Naive B cell (primary cell): ENCODE measurements at places on chromosomes 7 and 10.

- no peak for DNase-seq
Measured at GRCh38 chr7:140989068-140989467, 25.7 kb downstream of the MRPS33 start.

- DNase-seq = peak; percentile 20
Measured at GRCh38 chr10:51010977-51011376, 63.3 kb upstream of the PRKG1 start.

DNA sequence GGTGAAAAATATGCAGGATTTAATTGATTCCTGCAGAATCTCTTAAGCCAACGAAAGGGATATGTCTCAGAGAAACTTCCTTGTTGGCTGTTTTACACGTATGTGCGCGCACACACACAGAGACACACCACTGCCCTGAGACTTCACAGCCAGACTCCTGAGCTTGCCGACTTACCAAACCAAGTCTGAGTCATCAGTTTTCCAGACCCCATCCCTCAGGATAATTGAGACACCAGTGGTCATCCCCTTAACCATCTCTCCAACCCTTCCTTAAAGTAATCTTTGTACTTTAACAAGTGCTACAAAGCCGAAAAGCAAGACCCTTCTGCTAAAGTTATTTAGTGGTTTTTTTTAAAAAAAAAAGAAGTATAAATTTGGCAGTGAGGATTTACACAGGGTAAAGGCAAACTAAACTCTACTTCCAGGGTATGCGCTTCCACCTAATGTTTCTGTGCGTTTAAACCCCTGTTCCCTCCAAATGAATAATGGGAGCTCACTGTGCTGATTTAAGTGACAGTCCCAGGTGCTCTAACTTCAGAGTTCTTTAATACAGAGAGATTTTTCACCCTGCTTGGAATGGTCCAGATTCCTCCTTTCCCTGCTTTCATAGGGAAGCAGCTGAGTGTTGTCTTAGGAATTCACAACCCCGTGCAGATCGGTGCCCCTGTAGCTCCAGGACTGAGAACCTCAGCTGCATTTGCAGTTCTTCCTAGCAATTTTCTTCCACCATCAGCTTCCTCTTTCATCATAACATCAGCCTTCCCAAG, 198.5 kb downstream of the INHBA start:
- no peak for DNase-seq

GRCh38 chr7:2724453-2725177, 36.6 kb downstream of the AMZ1 start:
- no peak for DNase-seq

GRCh38 chr10:132175907-132176581, 10.7 kb upstream of the DPYSL4 start:
- no peak for DNase-seq

GRCh38 chr7:45897042-45897690, 8.9 kb downstream of the IGFBP1 start:
- DNase-seq = no peak

- no peak for DNase-seq
Measured at GRCh38 chr7:155787171-155787851, 25.0 kb downstream of the SHH start.

GRCh38 chr7:17983221-17984062, 43.1 kb upstream of the SNX13 start:
- DNase-seq = no peak

DNA sequence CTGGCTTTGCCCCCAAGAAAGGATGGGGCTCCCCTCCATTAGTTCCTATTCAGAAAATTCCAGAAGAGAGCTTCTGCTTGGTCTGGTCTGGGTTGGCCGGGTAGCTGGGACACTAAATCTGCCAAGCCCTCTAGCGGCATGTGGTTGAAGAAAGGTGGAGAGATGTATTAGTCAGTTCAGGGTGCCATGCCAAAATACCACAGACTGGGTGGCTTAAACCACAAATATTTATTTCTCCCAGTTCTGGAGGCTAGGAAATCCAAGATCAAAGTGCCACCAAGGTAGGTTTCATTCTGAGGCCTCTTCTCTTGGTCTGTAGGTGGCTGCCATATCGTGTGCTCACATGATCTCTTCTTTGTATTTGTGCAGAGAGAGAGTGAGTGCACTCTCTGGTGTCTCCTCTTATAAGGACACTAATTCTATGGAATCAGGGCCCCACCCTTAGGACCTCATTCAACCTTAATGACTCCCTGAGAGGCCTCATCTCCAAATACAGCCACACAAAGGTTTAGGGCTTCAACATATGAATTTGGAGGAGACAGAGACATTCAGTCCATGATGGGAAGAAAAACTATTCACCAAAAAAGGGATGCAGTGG, 38.7 kb upstream of the MTPAP start:
- DNase-seq = no peak

GRCh38 chr7:821688-822087, 10.6 kb upstream of the SUN1 start:
- DNase-seq = no peak

DNA sequence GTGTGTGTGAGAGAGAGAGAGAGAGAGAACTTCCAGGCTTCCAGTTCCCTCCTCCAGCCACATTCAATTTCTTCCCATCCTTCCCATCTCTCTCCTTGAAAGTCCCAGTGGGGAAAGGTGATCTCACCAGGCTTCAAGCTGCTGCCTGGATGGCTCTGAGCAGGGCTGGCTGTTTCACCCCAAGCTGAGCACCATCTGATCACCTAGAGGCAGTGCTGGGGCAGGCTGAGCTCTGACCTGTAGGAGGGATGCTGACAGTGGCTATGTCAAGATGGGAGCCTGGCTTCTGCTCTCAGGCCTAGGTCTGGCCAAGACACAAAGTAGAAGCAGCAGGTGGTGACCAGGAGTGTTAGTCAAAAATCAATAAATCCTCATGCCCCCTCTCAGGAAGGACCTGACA, 370.8 kb downstream of the PLXNA4 start:
- DNase-seq = no peak

DNA sequence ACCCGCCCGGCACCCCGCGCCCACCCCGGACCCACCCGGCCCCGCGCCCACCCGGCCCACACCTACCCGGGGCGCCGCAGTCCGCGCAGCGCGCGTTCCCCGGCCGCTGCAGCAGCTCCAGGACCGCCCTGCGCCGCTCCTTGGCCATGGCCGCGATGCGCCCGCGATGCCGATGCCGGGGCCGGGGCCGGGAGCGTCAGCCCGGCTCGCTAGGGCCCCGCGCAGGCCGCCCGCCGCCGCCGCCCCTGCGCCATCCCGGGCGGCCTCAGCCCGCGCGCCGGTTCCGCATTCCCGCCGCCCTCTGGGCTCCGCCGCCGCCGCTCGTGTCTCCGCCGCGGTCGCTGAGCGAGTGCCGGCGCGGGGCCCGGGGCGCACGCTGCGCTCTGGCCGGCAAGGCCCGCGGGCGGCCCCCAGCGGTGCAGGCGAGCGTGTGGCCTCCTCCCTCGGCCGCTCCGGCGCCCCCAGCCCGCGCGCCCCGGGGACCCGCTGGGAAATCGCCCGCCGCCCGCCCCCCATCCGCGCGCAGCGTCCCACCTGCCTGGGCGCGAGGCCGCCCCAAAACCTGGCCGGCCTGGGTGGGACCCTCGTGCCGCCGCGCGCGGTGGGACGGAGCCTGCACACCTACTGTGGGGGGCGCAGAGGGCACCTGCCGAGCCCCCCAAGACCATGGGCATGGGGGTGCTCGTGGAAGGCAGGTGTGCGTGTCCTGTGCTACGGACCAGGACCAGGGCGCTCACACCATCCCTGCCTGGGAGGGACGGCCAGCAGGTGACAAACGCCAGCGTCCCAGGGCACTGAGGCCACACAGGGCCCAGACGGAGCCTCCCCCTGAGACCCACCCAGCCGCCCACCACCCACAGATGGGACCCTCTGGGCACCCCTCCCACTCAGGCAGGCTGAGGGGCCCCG, at the start of gene ADAP1:
Gene ADAP1 (minus strand): TSS at position 351 of the 909 bp plus-strand sequence. CDS start 203 bp downstream, at position 148.
- DNase-seq = peak; percentile 53

DNA sequence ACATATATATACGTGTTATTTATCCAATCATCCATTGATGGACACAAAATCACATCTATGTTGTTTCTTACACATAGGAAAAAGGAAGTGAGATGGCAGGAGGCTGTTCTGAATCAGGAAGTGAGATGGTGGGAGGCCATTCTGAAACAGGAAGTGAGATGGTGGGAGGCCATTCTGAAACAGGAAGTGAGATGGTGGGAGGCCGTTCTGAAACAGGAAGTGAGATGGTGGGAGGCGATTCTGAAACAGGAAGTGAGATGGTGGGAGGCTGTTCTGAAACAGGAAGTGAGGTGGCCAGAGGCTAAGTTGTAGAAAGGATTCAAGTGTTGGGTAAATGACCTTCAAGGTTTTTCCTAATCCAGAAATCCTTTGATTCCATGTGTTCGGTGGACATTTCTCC, 921.5 kb downstream of the TYW1 start:
- peak; percentile 54 for DNase-seq

DNA sequence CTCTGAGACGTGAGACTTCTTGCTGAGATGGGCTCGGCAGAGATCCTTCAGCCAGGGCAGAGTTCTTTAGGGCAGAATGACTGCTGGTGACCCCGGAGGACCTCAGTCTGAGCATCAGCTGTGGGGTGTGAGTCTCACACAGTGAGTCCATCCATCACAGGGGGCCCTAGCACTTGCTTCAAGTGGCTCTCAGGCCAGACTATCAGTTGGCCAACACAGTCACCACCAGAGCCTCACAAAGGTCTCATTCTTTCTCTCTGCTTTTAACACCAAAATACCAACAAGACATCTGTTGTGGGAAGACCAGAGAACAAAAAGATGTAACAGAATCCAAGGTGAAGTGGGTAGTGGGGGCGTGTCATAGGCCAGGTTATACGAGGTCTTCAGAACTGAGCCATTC, 345.6 kb upstream of the NRP1 start:
- no peak for DNase-seq

DNA sequence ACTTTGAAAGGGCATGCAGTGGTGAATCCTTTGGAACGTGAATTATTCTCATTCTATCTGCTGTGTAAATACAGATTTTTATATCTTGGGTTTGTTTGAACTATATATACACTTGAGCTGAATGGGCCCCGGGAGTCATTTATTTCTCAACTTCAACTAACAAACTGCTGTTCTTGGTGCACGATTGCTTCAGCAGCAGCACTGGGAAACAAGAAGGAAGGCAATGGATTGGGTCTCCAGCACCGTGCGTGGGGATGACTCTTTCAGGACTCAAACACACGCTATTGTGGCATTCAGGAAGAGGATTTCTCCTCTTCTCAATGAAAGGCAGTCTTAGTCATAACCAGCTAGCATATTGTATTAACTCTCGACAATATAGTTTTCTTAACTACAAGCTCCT, 226.0 kb upstream of the NFE2L3 start:
- no peak for DNase-seq

- no peak for DNase-seq
Measured at GRCh38 chr7:54778696-54779540, 19.9 kb upstream of the SEC61G start.

- DNase-seq = no peak
Measured at GRCh38 chr7:90401989-90402388, 1.3 kb upstream of the CLDN12 start.

DNA sequence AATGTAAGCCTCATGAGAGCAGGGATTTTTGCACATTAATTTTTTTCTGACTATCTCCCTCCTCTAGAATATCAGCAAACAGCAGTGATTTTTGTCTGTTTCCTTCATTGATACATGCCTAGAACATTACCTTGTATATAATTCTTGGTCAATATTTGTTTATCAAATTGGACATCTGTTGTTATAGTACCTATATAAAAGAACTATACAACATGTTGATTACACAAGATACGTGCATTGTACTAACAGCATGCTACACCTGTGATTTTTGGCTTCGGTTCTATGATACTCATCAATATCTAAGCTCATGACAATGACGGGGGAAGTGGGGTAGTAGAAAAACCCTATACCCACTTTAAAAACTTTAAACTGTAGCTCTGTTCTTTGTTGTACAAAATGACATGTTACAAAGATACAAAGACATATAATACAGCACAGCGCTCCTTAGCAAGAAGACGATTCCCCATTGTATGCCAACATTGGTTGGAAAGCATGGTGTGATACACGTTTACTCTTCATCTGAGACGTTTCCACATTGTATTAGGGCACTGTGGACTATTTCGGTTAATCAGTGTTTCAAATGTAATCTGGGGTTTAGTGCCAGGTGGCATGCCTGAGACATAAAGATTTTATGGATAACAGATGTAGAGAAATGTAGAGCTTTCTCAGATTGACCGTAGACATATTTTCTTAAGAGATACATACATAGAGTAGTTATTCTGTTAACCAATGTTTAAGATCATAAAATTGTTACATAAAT, 70.5 kb upstream of the FOXP2 start:
- DNase-seq = no peak

DNA sequence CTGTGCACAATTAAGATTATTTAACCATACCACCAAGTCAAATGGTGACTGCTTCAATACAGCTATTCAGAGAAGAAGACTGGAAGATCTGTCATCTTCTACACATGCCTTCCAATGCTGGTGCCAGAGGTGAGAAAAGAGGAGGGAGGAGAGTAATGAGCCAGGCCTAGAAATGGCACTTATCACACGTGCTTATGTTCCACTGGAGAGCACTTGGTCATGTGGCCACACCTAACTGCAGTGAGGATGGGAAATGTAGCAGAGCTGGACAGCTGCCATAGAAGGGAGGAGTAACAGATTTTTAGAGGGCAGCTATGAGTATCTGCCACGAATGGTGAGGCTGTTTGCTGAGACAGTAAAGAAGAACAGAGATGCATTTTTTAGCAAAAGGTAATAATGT, 77.1 kb downstream of the MPLKIP start:
- no peak for DNase-seq

DNA sequence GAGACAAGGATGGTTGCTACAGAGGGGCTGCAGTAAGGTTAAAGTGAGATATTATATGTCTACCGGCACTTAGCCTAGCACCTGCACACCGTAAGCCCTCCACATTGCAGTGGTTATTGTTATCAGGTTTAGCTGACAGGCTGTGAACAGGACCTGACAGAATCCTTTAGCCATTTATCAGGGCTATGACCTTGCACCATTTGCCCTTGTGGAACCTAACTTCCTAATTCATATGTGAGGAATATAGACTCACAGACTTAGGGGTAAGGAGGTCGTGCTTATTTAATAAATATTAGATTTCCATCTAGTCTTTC, 10.1 kb downstream of the NCOA4 start:
- DNase-seq = no peak

GRCh38 chr10:20598590-20598989, 298.5 kb downstream of the NEBL start:
- no peak for DNase-seq

DNA sequence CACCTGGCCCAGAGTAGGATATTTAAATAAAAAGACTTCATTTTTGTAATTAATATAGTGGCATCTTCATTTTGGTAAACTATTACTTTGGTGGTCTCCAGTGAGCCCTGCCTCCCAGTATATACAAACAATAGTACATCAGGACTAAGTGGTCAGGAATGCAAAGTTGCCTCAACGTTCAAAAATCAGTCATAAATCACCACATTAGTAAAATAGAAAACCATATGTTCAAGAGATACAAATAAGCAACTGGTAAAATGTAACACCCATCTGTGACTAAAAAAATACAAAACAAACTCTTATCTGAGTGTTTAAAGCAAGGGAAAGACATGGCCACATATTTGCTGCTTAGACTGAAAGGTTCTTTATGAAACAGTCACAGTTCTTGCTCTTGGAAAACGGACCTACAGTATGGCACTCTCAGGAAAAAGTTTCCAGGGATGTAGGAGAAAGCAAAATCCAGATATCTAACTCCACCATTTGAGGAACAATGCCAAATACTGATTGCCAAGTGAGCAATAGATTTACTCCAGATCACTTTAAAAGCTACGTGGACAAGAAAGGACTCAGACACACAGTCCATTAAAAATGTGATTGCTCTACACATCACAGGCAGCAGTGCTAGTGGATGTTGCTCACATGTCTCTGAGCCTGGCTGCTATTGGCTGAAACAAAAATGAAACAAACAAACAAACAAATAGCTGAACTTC, 15.1 kb upstream of the RHOBTB1 start:
- no peak for DNase-seq
